Suppressor macrophage treated with lipopolysaccharide for 1 hour (primary cell): ENCODE measurements at places on chromosomes 12 and 14.
A peak's percentile ranks its signal among the peaks of the same experiment; 100 is the strongest.

- peak; percentile 4 for DNase-seq
These were observed 555.9 kb upstream of the TMEM132C start for GRCh38 chr12:127711108-127711507.

GRCh38 chr14:106120101-106120500, 593.7 kb downstream of the TMEM121 start:
- DNase-seq: peak; percentile 45

DNA sequence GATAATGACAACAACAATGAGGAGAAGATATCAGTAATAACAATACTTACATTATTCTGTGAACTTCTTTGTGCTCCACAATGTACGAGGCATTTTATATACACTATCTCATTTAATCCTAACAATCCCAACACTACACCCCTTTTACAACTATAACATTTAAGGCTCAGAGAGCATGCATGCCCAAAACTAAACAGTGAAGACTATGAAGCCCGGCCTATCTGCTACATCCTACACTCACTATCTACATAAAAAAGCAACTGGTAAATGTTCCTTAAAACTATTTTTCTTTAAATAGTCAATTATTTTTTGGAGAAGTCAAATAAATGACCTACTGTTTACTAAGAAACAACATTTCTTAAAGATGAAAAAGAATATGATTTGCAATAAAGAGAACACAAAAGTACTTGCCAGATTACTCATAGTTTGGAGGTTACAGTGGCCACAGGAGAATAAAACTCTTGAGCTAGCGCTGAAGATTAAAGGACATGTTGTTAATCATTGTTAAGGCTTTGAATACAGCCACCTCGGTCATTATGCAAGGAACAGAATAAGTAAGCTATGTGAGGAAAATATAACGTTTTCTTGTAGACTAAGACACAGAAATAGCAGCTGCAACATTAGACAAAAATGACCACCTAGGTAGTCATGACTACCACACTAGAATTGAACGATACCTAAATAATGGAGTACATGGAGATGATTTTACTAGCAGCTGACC, 56.7 kb downstream of the EPS8 start:
- DNase-seq: no peak

GRCh38 chr12:61546296-61546695, 713.9 kb upstream of the USP15 start:
- no peak for DNase-seq

DNA sequence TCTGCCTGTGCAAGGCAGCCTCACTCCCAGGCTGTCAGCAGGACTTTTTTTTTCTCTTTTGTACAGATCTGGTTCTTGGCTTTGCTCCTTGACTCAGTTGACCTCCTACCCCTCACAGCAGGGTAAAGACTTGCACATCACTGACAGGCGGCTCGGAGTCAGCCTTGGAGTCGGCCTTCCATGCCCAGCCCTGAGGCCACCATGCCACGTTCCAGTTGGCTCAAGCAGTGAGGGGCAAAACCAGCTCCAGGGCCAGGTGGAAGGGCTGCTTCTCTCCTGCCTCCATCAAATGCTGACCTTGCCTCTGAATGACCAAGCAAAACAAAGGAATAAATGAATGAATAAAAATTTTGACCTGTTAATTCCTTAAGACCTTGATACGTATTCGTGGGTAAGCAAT, 27.6 kb downstream of the JAG2 start:
- no peak for DNase-seq

DNA sequence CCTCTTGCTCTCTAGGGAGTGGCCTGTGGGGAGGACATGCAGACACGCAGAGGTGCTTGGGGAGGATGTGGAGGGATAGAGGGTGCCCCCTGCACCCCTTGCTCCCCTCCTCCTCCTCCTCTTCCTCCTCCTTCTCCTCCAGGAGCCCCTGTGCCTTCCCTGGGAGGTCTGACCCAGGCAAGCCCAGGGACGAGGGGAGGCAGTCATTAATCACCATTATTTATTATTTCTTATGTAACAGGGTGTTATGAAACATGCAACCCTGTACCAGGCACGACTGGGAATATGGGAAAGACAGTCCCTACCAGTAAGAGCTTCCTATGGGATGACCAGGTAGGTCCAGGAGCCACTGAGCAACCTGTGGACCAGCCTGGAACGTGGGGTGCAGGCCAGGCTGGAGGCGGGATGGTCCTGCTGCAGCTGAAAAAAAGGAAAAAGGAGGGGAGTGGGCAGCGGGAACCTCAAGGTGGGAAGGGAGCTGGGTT, 22.5 kb upstream of the PGF start:
- DNase-seq: no peak

- DNase-seq: peak; percentile 69
These were observed 3.3 kb downstream of the PPP1R3E start for GRCh38 chr14:23299211-23299957.

- DNase-seq: peak; percentile 76
These were observed 4.2 kb downstream of the PLEKHG3 start for GRCh38 chr14:64708148-64709004.

GRCh38 chr12:4909734-4910501, at the start of gene KCNA1:
KCNA1 (plus strand) TSS chr12:4909905; CDS start chr12:4911379, 1,474 bp downstream.
- no peak for DNase-seq

DNA sequence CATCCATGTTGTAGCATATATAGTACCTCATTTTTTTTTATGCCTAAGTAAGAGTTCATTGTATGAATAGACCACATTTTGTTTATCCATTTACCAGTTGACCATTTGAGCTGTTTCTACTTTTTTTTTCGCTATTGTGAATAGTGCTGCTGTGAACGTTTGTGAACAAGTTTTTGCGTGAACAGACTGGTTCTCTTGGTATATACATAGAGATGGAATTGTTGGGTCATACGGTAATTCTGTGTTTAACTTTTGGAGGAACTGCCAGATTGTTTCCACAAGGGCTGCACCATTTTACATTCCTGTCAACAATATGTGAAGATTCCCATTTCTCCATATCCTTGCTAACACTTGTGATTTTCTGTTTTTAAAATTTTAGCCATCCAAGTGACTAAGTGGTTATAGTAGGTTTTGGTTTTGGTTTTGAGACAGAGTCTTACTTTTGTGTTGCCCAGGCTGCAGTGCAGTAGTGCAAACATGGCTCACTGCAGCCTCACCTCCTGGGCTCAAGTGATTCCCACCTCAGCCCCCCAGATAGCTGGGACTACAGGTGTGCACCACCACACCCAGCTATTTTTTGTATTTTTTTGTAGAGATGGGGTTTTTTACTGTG, 68.3 kb upstream of the AMN start:
- peak; percentile 38 for DNase-seq

GRCh38 chr12:132710043-132710404, 618 bp upstream of the PGAM5 start:
- no peak for DNase-seq

- no peak for DNase-seq
These were observed 100.8 kb downstream of the USP15 start for GRCh38 chr12:62361048-62361447.

DNA sequence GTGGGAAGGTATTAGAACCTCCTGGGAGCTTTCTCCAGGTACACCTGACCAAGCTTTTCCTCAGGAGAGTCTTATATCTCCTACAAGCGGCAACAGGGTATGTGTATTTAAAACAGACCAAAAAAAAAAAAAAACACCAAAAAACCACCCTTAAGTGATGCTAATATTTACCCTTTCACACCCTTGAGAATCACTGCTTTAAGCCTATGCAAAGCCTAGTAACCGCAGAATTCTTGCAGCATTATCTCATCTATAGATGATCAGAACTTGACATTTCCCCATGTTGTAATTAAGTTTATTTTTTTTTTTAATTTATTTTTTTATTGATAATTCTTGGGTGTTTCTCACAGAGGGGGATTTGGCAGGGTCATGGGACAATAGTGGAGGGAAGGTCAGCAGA, 19.3 kb downstream of the ZNF641 start:
- DNase-seq: no peak

GRCh38 chr12:20128928-20129327, 239.4 kb upstream of the PDE3A start:
- no peak for DNase-seq

DNA sequence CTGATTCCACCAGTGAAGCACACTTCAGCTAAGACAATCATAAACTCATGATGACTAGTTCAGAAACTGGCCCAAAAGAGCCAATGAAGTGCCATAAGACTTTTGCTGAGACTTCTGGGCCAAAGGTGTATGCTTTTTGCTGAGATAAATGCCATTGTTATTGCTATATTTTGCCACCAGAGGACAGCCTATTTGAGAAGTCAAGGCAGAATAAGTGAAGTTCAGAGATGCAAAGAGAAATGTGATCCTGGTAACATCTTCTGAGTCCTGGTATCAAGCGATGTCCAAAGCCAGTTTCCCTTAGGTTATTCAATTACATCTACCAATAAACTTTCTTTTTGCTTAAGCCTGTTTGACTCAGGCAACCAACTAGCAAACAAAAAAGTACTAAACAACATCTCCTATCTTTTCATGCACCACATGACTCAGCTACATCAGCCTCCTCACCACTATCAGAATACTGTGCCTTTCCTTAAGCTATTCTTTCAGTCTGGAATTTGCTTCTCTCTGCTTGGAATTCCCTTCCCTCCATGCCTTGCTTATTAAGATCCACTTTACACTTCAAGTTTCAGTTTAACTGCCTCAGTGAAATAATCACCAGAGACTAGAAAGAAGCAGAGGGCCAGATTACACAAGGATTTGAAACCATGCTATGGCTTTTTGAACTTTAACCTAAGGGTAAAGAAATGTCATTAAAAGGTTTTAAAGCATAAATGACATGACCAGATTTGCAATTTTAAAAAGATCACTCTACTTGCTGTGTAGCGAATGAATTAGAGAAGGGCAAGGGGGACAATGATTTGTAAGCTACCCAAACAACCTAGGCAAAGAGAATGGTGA, 14.0 kb downstream of the CRY1 start:
- DNase-seq: peak; percentile 33

DNA sequence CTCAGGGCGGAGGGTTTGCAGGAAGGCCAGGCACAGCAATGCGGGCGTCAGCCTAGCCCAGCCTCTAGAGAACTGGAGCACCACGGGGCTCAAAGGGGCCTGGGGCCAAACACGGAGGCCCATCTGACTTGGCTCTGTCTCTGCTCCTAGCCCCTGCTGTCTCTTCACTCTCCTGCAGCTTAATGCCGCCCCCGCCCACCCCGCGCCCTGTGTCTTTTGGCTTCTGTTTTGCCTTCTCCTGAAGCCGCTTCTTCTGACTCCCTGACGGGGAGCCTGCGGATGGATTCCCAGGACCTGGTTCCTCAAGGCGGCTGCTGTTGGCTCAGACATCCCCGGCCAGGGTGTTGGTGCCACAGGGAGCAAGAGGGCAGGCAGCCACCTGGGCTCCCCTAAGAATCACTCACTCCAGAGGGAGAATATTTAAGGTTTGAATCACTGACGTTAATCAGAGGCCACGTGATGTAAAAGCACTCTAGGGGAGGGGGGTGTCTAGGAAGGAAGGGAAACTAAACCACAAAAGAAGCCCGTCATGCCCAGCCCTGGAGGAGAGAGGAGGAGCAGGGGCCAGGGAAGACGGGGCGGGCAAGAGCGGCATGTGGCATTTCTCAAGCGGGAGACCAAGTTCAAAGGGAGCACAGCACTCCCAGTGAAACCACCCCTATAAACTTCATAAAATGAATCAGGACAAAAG, 36.9 kb upstream of the PRMT8 start:
- DNase-seq: peak; percentile 21

GRCh38 chr14:32254952-32255679, 52.0 kb upstream of the RNU6-8 start:
- DNase-seq: peak; percentile 74

- no peak for DNase-seq
These were observed 54.6 kb downstream of the C12orf56 start for GRCh38 chr12:64335886-64336466.

DNA sequence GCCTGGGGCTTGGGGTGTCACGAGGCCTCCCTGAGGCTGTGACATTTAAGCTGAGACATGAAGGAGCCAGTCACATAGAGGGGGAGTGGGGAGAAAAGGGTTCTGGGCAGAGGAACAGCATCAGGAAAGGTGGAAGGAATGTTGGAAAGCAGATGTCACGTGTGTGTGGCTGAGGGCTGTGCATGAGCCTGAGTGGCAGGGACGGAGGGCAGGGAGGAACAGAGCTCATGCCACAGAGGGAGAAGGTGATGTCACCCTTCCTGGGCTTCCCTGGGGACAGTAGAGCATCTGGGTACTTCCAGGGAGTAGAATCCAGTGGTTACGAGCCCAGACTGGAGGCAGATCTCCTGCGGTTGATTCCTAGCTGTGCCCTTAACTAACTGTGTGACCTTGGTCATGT, 32.0 kb upstream of the JDP2 start:
- DNase-seq: no peak

DNA sequence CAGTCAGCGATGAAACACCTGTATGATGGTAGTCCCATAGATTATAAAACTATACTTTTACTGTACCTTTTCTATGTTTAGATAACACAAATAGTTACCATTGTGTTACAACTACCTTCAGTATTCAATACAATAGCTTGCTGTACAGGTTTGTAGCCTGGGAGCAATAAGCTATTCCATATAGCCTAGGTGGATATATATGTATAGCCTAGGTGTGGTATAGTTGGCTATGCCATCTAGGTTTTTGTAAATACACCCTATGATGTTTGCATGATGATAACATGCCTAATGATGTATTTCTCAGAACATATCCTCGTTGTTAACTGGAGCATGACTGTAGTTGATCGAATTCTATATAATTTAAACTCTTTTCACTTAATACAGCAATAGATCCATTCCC, 316.1 kb downstream of the FUT8 start:
- no peak for DNase-seq

DNA sequence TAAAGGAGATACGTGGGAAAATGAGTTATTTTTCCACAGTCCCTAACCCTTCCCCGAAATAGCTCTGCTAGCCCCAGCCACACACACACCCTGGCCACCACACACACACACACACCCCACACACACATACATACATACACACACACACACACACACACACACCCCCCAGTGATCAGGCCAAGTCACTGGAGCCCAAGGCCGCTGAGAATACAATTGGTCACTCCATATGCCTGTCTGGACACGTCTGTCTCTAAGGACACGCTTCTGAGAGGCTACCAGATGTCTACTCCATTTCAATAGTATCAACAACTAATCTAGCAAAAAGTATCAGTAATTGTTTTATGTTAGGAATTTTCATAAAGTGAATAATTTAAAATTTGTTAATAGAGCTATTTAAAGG, 13.0 kb upstream of the DIABLO start:
- no peak for DNase-seq

- DNase-seq: no peak
These were observed 226.3 kb upstream of the GRIP1 start for GRCh38 chr12:66905201-66905600.

GRCh38 chr12:16330560-16330959, 16.9 kb upstream of the MGST1 start:
- DNase-seq: no peak

DNA sequence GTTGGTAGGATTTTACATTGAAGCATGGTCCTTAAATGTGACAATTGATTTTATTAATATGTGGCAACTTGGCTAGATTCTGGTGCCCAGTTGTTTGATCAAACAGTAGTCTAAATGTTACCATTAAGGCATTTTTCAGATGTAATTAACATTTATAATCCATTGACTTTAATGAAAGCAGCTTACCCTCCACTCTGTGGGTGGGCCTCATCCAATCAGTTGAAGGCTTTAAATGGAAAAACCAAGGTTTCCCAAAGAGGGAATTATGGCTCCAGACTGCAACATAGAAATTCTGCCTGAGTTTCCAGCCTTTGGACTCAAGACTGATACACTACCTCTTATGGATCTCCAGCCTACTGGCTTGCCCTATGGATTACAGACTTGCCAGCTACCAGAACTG, 1153.2 kb downstream of the BCL11B start:
- no peak for DNase-seq

GRCh38 chr14:68846466-68846865, 53.6 kb upstream of the ZFP36L1 start:
- DNase-seq: no peak

- peak; percentile 58 for DNase-seq
These were observed 31.0 kb upstream of the PTCSC3 start for GRCh38 chr14:36207500-36207899.
